Right kidney (tissue), 9 donors: ENCODE measurements at places on chromosomes 5 and 9.

GRCh38 chr5:131211669-131212068, 40.9 kb downstream of the LYRM7 start:
- DNase-seq, result no peak

DNA sequence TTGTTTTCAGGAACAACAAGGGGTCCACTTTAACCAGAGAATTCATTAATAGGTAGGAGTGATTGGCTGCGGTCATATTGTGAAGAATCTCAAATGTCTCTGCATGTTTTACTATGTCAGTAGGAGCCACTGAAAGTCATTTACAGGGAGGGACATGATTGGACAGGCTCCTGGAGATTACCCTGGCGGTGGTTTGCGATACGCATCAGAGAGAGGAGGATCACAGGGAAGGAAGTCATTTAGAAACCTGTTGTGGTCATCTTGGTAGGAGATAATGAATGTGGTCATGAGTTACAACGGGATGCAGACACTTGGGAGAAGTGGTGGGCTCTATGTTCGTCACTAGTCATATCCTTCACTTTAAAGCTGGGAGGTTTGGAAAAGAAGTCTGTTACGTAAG, 262.8 kb downstream of the FAM114A2 start:
- no peak for DNase-seq

- no peak for DNase-seq
Measured at GRCh38 chr9:7691909-7692308, 107.7 kb downstream of the DMAC1 start.

DNA sequence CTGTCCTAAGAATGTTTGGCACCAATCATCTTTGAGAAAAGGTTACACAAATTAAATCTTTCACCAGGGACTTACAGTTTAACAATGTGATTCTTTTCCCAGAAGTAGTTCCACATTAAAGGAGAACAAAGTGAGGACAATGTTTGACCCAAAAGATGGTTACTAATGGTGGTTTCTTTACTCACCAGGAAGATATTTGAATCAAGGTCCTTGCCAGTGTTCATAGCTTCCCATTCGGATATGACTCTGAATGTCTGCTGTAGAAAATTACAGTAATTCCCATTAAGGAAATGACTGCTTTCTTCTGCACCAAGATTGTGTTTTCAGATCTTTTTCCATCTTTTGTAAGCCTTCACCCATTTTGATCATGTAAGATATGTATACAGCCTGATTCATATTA, 114.6 kb upstream of the ADAMTSL1 start:
- no peak for DNase-seq

- DNase-seq, result no peak
Measured at GRCh38 chr5:97495301-97495700, 312.3 kb upstream of the RIOK2 start.

DNA sequence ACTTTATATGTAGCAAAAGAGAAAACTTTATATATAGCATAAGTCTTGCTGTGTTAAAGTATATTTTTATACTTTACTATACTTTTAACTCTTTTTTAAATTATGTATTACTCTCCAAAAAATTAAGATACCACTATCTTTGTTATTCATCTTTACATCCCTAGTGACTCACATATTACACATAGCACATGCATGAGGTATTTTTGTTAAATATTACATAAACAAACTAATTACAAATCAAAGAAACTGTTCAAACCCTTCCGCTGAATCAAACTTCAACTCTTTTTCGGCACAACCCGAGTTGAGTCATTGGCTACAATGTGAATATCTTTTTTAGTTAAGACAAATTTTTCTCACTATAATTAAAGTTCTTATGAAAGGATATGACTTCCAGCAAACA, 32.1 kb downstream of the NADK2 start:
- DNase-seq, result no peak

DNA sequence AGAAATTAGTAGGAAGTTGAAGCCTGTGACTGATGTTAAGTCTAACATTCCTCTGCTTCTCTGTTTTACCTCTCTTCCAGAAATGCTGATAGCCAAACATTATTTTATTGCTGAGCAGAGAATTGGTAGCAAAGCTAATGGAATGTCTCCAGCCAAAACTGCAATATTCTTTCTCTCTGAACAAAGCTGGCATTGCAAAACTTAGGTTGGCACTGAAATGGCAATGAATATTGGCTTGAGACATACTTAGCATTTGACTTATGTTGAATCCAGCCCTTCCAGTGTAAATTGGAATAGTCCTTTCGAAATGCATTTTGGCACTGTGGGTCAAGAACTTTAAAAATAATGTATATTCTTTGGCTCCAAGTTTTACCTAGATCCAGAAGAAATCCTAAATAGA, 21.1 kb downstream of the FAF2 start:
- DNase-seq, result no peak

DNA sequence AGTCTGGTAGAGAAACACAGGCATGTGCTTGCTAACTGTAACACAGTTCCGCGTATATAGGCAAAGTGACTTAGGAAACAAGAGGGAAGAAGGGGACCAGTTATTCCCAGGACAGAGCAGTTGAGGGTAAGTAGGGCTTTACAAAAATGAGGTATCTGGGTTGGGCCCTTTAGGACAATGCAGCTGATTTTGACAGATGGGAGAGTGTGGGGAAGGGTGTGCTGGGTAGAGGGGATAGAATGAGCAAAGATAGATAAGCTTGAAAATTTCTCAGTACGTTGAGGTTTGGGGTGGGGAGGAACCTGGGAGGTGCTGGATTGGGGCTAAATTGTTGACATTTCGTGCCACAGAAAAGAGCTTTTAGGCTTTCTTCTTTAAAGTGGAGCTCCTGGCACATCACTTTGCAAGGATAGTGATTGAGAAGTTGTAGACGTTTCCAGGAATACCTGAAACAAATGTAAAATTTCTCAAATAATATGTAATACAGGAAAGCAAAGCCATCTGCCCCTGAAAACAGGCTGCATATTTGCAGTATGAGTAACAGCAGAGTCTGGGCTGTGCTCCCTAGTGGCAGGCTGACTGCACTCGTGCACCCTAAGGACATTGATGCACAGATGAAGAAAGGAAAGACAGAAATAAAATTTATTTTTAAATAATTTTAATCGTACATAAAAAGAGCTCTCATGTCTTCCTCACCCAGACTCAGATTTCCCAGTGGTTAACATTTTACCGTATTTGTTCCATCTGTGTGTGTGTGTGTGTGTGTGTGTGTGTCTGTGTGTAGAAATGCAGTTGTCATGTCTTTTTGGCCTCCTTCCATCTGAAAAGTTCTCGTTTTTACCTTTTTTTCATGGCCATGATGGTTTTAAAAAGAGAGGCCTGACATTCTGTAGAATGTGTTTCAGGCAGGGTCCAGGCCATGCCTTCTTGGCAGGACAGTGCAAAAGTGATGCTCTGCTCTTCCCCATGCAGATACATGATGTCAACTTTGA, 144.9 kb upstream of the DMRT1 start:
- DNase-seq, result no peak

- no peak for DNase-seq
Measured at GRCh38 chr9:127180457-127181314, 58.3 kb upstream of the ANGPTL2 start.

GRCh38 chr5:149387081-149387631, 8.1 kb upstream of the IL17B start:
- no peak for DNase-seq

- no peak for DNase-seq
Measured at GRCh38 chr9:112631313-112632070, 86.4 kb downstream of the INIP start.

- DNase-seq, result no peak
Measured at GRCh38 chr9:114090798-114091197, 8.3 kb downstream of the KIF12 start.

- DNase-seq, result no peak
Measured at GRCh38 chr9:116629634-116630033, 57.5 kb upstream of the TRIM32 start.

- no peak for DNase-seq
Measured at GRCh38 chr9:12065050-12065449, 628.1 kb upstream of the TYRP1 start.

DNA sequence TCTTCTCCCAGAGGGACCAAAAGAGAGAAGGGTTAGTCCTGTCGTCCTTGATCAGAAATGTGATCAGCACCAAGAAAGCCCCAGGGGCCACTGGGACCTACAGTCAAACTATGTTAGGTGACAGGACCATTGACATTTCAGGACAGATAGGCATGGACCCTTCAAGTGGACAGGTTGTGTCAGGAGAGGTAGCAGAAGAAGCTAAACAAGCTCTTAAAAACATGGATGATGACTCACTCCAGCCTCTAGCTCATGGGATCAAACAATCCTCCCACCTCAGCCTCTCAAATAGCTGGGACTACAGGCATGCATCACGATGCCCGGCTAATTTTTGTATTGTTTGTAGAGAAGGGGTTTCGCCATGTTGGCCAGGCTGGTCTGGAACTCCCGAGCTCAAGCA, 2.3 kb upstream of the AQP3 start:
- DNase-seq, result no peak

- no peak for DNase-seq
Measured at GRCh38 chr9:124412228-124412575, 3.0 kb downstream of the PSMB7 start.

- no peak for DNase-seq
Measured at GRCh38 chr5:132883261-132883834, 9.9 kb downstream of the LEAP2 start.

GRCh38 chr5:55578771-55579170, 44.0 kb upstream of the PLPP1 start:
- no peak for DNase-seq

- peak; percentile 15 for DNase-seq
Measured at GRCh38 chr9:83583151-83584014, 39.6 kb upstream of the IDNK start.

DNA sequence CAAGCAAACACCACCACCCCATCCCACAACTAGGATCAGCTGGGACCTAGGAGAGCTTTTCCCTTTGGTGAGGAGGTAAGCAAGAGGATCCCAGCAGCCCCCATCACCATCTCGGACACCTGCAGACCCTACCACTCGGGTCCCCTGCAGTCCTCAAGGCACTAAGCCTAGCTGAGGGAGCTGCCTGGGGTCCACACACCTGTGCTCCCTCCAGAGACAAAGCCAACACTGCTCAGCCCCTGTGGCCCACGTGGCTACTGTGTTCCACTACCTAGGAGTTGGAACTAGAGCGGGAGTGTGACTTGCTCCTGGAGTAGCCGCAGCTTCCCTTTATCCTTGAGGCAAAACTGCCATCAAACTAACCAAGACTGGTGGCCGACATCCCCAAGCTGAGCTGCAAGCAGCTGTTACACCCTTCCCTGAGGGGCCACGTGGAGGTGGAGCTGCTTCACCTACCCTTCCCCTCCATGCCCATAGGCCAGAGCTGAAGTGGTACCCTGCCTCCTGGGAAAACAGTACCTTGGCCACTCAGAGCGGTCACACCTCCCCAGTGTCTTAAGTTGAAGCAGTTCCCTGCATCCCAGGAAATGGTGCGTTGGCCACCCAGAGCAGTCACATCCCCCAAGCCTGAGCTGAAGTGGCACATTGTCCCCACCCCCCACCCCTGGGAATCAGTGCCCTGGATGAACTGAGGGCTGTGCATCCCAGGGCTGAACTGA, 205.5 kb downstream of the CACNA1B start:
- DNase-seq, result no peak

GRCh38 chr9:109843641-109844040, 63.6 kb downstream of the PALM2AKAP2 start:
- no peak for DNase-seq

- DNase-seq, result no peak
Measured at GRCh38 chr5:154782812-154783592, 27.8 kb downstream of the LARP1 start.

GRCh38 chr9:23746317-23746716, 79.7 kb downstream of the ELAVL2 start:
- DNase-seq, result no peak

DNA sequence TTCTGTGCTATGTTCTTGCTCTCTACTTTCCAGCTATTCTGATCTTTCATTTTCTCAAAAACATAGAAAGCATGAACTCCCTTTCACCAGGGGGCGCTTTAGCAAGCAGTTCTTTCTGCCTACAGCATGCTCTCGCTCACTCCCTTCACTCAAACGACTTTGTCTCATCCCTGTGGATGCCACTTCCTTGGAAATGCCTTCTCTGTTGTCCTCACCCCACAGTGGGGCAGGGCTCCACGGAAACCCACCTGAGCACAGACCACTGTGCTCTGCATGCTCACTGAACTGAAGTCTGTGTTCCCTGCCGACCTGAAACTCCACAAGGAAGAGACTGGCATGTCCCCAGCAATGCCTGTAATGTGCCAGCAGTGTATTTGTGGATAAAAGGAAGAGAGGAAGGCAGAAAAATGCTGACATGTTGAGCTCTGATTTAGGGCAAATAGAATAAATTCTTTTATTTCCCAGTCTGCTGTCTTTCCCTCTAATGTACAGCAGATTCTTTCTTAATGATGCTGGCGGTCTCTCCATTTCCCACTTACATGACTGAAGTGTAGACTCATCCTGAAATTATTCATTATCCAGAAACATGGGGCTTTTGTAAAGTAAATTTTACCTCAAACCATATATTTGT, 4.9 kb upstream of the ROR2 start:
- peak; percentile 56 for DNase-seq

DNA sequence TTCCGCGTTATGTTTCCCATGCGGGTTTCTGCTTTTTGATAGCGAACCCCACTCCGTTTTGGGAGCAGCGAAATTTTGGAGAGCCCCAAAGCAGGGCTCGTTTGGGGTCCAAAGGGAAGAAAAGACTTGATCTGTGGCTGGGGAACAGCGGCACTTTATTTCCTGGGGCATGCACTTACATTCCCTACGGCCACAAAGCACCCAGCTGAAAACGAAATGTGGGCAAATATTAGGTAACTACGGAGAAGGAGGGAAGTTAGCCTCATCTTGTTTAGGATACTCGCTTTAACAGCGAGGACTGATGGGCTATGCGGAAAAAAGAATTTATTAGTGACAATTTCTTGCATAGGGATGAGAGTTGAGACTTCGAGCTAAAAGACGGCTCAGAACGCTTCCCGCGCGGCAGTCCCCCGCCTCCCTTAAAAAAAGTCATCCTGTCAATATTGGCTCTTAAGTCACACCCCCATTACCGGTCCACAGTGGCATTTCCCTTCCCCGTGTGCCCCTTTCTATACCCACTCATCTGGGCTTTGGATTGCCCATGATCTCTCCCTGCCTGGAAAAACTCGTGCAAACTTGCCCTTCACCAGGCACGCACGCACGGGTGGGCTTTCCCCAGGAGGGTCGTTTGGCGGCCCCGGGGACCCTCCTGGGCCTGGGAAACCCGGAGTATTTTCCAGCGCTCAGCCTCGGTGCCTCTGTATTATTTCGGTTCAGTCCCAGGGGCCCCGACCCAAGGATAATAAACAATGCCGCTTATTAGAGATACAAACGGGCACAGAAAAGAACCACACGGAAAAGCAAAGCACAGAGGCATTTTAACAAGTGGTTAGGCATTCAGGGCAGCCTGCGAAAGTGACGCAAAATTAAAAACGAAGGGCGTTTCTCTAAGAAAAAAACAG, 35.8 kb upstream of the NFIB start:
- DNase-seq, result peak; percentile 73

DNA sequence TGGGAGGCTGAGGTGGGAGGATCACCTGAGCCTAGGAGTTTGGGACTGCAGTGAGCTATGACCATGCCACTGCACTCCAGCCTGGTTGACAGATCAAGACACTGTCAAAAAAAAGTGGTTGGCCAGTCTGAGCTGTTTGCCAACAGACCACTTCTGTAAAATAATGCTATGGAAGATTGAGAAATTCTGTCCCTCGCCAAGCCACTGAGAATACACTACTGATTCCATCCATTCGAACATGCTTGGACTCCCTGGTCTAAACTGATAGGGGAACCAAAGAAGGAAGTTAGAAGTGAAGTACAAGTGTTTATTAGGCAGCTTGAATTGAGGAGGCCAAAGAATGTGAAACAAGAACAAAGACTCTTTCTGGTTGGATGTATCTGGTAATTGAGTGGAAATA, 27.2 kb downstream of the ENC1 start:
- no peak for DNase-seq

GRCh38 chr9:96321515-96321914, 19.5 kb upstream of the HSD17B3 start:
- DNase-seq, result no peak
